ENCODE measurements at places on chromosomes 2 and 18.

- DNase-seq = no peak
Observed at GRCh38 chr2:60474301-60474700, 79.2 kb downstream of the BCL11A start.

GRCh38 chr2:584863-585823, 92.1 kb downstream of the TMEM18 start:
- DNase-seq = no peak

- DNase-seq = no peak
Observed at GRCh38 chr2:177598326-177599138, 206.0 kb downstream of the AGPS start.

GRCh38 chr18:79612291-79613108, 67.1 kb upstream of the CTDP1 start:
- no peak for DNase-seq

DNA sequence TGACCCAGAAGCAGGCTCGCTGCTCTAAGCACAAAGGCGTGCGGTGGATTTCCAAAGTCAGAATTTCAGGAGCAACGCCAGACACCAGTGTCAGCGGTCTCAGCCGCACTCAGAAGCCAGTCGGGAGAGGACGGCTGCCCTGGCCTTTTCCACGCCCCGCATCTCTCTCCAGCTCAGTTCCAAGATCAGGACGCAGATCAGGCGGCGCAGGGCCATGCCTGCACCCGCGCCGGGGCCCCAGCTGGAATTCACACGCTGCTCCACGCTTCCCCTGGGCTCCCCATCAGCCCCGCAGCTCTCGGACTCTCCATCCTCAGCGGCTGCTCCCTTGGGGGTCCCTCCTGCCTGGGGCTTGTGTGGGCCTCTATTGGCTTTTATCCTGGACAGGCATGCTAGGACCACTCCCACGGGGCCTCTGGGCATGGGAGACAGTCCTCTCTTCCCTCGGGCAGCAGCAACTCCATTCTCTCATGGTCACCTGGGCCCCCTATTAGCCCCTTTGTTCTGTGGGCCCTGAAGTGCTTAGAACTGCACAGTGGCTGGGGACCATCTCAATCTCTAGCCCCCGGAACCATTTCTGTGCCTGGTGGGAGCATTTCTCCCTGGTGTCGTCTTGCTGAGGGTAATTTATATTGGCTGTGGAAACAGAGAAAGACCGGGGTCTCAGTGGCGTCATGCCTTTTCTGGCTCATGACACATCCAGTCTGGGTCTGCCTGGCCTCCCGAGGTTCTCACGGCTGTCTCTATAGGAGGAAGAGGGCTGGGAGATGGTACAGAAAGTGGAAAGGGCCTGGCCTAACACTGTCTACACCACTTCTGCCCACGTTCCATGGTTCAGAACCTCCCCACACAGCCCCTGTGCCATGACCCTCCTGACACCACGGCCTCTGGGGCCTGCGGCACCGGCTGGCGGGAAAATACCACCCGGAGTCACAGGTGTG, 14.9 kb upstream of the TMEM18 start:
- DNase-seq = no peak

DNA sequence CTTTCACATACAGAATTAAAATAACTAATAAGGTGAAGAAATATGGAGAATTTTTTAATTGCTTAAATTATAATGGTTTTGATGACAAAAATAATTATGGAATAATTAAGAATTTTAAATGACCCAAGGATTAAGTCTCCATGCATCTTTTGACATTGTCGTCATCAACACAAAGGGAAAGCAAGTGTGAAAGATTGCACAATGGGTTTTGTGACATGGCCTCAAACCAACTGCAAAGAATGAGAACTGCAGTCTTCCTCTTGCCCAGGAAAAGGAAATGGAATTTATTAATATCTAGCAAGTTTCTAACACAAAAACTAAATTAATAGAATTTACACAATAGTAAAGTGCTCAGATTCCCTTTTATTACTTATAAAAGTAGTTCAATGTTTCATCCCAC, 329.1 kb upstream of the PKDCC start:
- DNase-seq = no peak

DNA sequence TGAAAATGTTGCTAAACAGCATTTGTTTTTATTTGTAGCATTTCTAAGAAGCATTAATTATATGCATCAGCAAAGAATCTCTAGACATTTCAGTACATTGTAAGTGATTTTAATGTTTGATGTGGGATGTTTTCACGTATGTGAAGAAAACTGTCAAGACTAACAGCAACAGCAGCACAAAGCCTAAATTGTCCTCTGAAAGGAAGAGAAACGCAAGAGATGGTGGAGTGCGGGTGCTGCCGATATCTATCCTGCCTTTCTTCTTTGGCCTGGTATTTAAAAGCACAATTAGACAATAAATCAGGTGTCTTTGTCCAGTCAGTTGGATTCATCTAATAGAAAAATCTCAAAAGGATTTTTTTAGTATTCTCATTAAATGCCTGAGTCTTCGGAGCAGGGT, 3.1 kb downstream of the TWIST2 start:
- no peak for DNase-seq
